CD8-positive, alpha-beta memory T cell (primary cell): ENCODE measurements at places on chromosomes 7 and 10.

- DNase-seq, result peak; percentile 21
These were observed 112.4 kb upstream of the YAE1 start for GRCh38 chr7:39453743-39454355.

- no peak for DNase-seq
These were observed 324.8 kb upstream of the PHYHIPL start for GRCh38 chr10:58851606-58852005.

DNA sequence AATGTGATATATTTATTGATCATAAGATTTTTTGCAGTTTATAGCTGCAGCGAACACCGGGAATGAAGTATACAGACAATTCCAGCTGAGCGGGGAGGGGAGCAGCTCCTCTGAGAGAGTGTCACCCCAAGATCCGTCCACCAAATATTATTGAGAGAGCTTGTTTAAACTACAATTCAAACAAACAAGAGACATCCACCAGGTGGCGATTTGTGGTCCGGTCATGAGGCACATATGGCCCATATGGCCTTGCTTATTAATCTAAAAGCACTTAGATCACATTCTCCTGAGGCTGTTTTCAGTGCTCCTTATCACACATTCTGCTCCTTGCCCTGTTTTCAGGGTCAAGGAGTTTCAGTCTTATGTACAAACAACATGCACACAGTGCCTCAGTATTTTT, 83.1 kb downstream of the THSD7A start:
- no peak for DNase-seq

DNA sequence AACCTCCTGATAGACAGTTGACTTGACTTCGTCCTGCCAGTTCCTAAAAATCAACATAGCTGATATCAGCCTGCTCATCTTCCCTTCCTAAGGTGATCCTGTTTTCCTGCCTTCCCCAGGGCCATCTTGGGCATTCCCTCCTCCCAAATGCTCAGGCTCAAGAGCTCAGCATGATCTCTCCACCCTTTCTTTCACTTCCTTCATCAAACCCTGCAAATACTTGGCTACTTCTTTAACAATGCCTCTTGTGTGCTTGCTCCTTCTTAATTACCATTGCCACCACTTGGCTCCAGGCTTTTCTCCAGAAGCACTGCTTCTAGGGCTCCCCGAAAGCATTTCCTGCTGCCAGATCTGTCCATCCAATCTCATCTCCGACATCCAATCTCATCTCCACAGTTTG, 7.3 kb downstream of the FSCN3 start:
- no peak for DNase-seq

DNA sequence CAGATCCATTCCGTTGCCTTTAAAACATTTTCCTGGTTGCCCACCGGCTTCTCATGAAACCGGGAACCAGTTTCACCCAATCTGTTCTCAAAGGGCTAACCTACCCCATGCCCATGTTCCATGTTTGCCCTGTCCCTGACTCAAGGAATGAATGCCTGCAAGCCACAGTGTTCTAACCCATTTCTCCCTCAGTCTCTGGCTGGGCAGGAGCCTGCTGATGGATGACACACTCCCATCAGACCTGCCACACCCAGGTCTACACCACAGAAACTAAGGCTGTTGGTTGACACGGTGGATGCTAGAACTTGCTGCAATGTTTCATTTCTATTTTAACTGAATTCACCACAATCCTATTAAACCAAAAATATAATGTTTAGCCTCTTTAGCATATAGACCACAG, 15.6 kb downstream of the CLRN3 start:
- DNase-seq, result no peak
